Fibroblast of lung (primary cell): ENCODE measurements at places on chromosomes 11 and 22.

DNA sequence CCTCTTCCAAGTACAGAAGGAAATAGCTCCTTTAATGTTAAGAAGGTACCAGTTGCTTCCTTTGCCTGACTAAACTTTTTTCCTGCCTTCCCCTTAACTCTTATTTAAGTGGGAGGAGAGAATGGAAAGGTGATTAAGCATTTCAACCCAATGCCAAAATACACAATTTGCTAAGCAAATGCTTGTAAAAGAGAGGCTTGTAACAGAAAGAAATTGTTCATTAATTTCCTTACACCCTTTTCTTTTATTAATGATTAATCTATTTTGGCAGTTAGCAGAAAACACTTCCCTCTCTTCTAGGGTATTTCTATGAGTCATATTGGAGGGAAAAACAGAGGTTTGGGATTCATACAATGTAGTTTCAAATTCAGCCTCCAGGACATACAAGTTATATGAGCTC lies 427.6 kb upstream of the FAT3 start:
- peak; percentile 38 for DNase-seq

GRCh38 chr11:121575250-121575962 lies 122.6 kb upstream of the SORL1-AS1 start:
- DNase-seq, result peak; percentile 51

DNA sequence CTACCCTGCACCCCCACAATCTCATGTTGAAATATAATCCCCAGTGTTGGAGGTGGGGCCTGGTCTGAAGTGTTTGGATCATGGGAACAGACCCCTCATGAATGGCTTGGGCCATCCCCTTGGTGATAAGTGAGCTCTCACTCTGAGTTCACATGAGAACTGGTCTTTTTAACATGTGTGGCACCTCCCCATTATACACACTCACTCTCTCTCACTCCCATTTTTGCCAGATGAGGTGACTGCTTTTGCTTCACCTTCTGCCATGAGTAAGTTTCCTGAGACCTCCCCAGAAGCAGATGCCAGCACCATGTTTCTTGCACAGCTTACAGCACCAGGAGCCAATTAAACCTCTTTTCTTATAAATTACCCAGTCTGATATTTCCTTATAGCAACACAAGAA lies 32.1 kb upstream of the DRD2 start:
- DNase-seq, result no peak

DNA sequence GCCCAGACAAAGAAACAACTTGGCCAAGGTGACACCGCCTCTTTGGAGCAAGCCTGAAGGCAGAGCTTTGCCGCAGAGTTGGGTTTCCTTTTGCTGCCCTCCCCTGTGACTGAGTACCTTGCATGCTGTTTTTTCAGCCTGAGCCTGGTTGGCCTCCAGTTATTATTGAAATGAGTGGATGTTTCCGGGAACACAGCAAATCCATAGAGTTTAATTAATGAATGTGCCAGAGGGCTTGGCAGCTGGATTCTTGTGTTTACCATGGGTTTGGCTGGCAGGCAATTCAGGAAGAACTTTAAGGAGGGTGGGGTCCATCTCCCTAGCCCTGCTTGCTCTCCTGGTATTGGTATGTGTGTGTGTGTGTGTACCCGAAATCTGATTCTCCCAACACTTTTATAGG lies 65.6 kb upstream of the CRYBB3 start:
- no peak for DNase-seq

GRCh38 chr11:65334696-65335295 lies 1.1 kb downstream of the DPF2 start:
- DNase-seq, result peak; percentile 18

GRCh38 chr11:94469416-94469815 lies 24.2 kb downstream of the MRE11 start:
- DNase-seq, result no peak

- DNase-seq, result no peak
These were observed 9.4 kb downstream of the KIAA0930 start for GRCh38 chr22:45231293-45231692.

DNA sequence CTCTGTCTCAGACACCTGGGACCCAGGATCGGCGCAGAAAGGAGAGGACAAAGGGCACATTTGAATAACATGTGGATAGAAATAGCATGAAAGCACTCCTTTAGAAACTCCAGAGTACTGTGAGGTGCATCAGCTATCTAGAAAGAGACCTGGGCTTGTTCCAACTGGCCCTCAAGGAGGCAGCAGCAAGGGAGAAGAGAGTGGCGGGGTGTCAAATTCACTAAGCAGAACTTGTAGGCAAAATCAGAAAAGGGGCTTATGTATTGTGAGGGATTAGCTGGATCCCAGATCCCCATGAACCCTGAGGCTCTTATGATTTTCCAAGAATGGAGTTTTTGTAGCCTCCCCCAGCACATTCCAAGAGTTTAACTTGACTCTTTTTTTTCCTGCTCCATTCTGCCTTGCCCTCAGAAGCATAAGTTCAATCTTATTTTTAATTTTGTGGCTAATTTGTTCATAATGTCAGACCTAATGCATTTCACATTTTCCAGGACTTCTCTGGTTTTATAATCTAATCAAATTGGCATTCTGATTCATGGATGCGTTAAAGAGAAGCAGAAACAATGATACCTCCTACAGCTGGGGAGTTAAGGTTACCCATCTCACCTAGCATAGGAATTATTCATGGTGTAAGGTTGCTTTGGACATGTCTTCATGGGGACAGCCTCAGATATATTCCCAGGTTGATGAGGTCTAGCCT lies 33.6 kb downstream of the USH1C start:
- no peak for DNase-seq

DNA sequence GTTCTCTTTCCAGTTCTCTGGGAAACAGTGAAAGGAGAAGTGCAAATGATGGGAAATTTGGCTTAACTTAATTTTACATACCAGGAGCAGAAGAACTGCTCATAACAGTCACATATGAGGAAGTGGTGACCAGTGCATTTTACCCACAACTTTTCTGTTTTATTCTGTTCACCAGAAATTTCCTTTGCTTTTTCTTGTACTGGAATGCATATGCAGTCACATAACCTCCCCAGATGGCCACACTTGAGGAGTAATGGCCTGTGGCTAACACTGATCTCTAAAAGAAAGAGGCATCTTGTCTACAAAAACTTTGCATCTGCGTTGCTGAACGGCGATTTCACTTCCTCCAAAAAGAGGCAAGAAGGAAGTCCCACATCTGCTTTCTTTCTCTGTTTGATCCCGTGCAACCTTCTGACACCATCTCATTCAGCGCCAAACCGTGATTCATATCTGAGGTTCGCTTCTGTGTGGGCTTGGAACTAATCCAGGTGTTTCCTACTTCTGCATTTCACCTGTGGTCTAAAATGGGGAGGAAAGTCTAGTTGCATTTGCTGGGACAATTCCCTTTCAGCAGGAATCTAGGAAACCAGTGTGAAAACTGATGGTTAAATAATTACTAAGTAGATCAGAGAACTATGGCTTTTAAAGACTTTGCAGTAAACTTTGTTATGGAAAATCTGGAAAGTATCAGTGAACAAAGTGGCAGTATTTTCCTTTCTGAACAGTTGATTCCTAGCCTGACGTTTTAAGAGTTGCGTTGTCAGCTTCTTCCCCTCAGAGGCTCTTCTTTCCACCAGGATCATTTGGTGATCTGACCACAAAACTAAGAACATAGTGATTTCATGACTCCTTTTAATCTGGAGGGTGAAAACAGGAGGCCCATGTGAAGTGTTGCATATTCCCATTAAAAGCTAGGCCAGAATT lies 4.2 kb upstream of the MPEG1 start:
- DNase-seq, result peak; percentile 11

DNA sequence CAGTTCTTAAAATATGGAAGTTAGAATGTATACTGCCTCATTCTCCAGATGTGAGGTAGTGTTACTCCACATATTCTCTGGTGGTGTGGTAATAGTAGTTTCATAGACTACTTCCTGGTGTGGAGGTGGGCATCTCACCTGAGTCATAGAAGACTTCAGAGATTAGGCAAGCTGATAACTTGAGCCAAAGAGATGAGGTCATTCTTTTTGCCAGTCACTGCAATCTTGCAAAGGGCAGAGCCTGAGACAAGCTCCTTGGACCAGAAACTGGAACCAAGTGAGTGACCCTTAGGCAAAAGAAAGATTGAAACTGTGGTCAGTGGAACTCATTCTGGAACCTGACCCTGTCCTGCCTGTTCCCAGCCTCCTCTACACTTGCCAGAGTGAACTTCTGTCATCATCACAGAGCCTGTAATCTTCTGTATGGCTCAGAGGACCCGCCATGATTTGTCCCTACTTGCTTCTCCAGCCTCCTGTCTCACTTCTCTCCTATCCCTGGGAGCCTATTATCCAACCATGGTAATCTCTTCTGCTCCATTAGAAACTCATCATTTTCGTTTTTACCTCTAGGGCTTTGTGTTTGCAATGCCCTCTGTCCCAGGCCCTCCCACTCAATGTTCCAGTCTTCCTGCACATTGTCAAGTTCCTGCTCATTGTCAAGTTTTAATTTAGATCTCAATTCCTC lies 10.6 kb upstream of the CCDC83 start:
- DNase-seq, result peak; percentile 80

GRCh38 chr22:30457981-30458380 lies 13.8 kb downstream of the SEC14L3 start:
- no peak for DNase-seq

GRCh38 chr11:32374261-32374711 lies 61.1 kb downstream of the WT1 start:
- DNase-seq, result peak; percentile 46

DNA sequence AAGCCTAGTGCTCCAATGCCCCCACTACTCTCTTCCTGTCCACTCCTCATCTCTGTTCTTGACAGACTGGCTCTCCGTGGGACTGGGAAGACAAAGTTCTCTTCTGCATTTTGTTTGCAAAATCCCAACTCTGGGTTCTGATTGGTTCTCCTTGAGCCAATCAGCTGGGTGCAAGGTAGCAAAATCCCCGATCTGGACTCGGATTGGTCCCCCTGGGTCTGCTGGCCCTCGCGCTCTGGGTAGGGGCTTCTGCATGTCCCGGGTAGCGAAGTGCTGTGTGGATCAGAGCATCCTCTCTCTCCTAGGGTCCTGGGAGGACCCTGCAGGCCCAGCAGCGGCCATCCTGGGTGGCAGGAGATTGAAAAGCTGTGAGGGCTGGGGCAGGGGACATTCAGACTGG lies 22.3 kb upstream of the A4GALT start:
- DNase-seq, result no peak

GRCh38 chr11:126366064-126366822 lies 10.8 kb downstream of the ST3GAL4 start:
- no peak for DNase-seq

DNA sequence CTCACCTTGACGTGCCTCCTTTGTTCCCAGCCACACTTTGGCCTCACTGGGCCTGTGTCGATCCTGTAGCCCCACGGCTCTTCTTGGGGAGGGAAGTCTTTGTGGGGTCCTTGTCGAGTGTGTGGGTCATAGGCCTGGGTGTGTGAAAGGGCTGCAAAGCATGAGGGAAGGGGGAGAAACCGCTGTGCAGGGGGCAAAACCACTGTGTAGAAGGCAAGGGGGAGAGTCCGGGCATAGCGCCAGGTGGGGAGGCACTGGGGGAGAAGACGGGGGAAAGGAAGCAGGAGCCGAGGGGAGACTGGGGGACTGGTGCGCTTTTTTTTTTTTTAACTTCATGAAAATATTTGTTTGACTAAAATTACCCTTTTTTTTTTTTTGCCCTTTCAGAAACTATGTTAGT lies 65.1 kb upstream of the RASD2 start:
- no peak for DNase-seq

DNA sequence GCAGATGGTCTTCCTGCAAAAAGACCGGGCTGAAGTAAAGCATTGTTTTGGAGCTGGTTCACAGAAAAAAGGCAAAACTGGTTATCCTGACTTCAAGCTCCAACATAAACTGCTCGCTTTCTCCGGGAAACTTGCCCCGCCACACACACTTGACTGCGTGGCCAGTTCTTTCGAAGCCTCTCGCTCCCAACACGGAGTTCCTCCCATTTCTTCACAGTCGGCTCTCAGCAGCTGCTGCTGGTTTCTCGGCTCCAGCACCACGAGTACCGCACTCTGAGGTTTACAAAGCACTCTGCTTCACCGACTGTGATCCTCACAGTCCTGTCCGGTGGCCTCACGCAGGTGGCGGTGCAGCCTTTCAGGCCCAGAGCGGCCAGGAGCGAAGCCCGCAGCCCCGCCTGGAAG lies 264 bp downstream of the CHEK1 start:
- no peak for DNase-seq

- DNase-seq, result no peak
These were observed 446.9 kb downstream of the BRD1 start for GRCh38 chr22:49380828-49381114.

GRCh38 chr22:50218996-50219727 lies 18.4 kb downstream of the SELENOO start:
- DNase-seq, result peak; percentile 67

DNA sequence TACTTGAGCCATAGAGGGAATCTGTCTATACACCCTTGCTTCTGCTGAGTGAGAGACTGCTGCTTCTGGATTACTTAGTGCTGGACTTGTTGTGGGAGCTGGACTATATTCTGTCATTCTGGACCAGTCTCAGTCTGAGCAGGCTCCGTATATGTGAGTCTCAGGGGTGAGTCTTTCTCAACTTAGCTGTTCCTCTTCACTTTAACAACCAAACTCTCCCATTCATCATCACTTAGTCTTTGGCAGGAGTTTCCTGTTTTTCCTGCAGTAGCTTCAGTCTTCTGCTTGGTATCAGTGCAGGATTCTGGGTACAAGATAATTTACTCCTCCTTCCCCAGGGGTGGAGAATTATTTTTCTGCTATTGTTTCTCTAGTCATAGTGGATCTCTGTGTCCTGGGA lies 779.5 kb downstream of the METTL15 start:
- no peak for DNase-seq

GRCh38 chr22:20981787-20982562 lies at the start of gene LZTR1:
TSS of gene LZTR1 (plus strand) at chr22:20982297. CDS start at chr22:20982372, 75 bp downstream.
- peak; percentile 87 for DNase-seq

DNA sequence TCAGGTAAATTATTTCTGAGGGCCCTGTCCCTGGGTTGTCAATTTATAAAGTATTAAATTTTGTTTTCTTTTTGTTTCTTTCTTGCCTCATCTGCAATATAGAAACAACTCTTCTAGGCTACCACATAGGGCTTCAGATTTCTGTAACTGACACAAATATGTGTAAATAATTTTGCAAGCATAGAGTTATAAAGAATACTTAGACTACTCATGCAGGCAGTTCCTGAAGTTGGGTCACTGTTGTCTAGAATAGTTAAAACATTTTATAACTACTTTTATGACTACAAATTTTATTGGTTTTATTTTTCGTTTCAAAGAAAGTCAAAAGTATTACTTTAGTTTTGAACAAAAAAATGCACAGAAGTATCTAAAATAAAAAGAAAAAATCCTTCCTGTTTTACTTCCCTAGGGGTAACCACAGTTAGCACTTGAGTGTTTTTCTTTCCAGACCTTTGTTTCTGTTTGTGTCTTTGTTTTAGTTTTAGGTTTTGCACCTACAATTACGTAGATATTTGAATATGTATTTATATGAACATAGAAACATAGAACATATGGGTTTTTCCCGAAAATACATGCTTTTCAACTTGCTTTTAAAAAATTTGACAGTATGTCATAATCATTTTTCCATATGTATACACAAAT lies 12.4 kb upstream of the TMEM123 start:
- no peak for DNase-seq

- no peak for DNase-seq
These were observed 85.4 kb downstream of the OSBP2 start for GRCh38 chr22:30780026-30780425.
